ENCODE measurements at places on chromosomes 16 and 17. TPM values are rescaled to one million over a fixed set of nuclear protein-coding genes. Genes with fewer than 3 reads are reported as not detected.

- ATAC-seq, result no peak
These were observed 13.5 kb downstream of the ADORA2B start for GRCh38 chr17:15958484-15958854.

DNA sequence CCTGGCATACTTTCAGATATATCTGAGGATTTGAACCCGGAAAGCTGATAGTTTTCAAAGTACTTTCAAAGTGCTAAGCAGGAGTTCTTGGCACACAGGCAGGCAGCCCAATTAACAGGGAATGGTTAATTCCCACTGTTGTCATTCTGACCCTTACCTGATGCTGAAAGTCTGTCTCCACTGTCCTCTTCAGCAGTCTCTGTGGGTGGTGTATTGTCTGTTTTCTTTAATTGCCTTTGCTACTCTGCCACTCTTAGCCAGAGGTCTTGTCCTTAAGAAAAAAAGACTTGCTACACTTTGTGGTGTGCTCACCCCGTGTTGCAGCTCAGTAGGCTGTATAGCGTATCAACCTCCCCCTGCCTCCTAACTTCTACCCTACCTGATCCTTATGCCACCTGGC is 63.2 kb upstream of the SLC12A3 start:
- ATAC-seq, result no peak

GRCh38 chr17:47693731-47694580 is at the start of gene TBKBP1:
Gene TBKBP1 (plus strand): TSS chr17:47694161. CDS start chr17:47696113, 1,952 bp downstream.
- peak; percentile 13 for ATAC-seq

DNA sequence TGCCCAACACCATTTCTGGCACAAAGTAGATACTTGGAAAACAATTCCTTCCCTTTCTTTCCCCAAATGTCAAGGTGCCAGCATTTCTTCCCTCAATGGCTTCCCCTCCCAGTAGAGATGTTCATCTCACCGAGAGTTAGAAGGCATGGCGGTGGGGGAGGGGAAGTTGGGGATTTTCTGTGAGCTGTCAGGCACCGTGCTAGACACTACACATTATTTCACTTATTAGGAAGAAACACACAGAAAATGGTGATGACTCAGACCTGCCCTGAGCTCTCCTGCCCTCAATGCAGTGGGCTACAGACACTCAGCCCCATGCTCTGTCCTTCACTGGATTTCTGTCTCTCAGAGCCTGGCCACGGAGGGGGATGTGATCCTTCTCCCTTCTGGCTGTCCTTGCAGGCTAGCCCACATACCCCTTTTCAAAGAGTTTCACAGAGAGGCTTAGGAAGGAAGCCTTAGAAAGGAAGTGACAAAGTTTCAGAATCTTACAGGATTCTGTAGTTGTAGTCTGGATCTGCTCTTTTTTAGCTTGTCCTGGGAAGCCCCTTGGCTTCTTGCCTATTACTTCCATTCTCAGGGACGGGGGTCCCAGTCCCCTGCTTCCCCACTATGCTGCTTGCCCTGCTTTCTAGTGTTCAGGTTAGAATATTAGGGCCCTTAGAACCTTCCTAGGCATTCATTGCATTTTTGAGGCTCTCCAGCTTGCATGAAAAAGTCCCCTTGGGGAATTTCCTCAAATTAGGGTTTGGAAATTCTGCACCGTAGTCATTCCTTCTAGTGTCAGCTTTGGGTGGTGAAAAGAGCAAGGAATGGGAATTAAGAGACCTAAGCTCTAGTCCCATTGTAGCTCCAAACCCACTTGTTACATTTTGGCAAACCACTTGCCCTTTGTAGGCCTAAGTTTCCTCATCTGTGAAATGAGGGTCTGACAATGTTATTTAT is 12.2 kb upstream of the CCL5 start:
- no peak for ATAC-seq

DNA sequence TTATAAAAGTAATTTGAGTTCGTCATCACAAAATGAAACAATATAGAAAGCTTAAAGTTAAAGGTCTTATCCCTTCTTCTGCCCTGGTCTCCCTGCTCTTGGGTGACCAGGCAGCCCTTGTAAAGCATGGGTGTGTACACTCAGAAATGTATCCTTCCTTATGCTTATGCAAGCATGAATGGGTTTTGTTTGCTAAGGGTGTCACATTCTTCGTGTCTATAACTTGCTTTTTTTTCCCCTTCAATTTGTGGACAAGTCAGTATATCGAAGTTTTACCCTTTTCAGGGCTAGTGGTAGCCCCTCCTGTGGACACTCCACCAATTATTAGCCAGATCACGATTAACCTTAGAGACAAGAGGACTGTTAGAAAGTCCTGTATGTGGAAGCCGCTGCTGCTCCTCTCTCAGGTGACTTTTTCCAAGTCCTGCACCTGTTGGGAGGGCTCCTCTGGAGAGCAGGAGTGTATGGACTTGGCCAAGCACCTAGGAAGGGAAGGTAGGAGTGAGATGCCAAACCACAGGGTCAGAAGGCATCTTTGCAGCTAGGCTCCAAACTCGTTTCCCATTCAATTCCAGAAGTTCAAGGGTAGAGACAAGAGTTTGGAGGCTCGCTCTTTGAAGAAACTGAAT is 50.9 kb downstream of the LDHD start:
- peak; percentile 79 for ATAC-seq

DNA sequence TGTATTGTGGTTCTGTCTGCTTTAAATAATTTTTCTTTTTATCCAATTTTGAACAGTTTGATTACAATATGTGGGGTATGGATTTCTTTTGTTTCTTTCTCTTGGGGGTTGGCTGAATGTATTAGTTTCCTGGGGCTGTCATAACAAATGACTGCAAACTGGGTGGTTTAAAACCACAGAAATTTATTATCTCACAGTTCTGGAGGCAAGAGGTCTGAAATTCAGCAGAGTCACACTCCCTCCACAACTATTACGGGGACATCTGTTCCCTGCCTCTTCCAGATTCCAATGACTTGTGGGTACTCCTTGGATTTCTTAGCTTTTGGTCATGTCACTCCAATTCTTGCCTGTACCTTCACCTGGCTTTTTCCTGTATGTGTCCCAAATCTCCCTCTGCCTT is 23.7 kb downstream of the COX11 start:
- no peak for ATAC-seq

GRCh38 chr16:14958970-14959369 is 15.9 kb upstream of the PDXDC1 start:
- no peak for ATAC-seq

CES5A gene
- total RNA-seq, result not detected

CDT1 gene
- total RNA-seq, result 21.6 TPM

GRCh38 chr17:63437287-63438091 is 8.6 kb downstream of the CYB561 start:
- ATAC-seq, result no peak

- no peak for ATAC-seq
These were observed 1.2 kb downstream of the FAAP100 start for GRCh38 chr17:81550830-81551457.

SOX15 gene
- total RNA-seq, result 74.0 TPM

DNA sequence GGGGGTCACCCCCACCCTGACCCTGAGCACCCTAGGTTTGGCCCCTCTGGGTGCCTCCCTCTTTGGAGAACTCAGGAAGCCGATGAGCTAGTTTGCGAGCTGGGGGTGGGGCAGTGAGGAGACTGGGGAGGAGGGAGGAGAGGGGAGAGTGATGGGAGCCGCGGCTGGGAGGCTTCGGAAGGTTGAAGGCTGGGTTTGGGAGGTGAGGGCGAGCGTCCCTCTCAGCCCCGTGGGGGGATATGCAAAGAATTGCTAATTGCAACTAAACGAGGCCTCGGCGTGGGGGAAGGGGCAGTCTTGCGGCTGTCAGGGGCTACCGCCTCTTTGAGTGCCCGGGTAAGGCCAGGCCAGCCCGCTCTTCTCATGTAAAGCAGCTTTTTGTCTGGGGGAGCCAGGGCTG is 17.6 kb upstream of the FZD2 start:
- no peak for ATAC-seq
